ENCODE measurements at places on chromosomes 6 and 20.

- no peak for DNase-seq
These were observed 87.1 kb downstream of the IBTK start for GRCh38 chr6:82160255-82160990.

- peak; percentile 37 for DNase-seq
These were observed 278.4 kb downstream of the LRFN2 start for GRCh38 chr6:40308533-40309306.

- no peak for DNase-seq
These were observed 99.3 kb upstream of the CHD6 start for GRCh38 chr20:41717483-41717882.

GRCh38 chr20:11511821-11512220 is 405.9 kb upstream of the BTBD3 start:
- no peak for DNase-seq

- DNase-seq = no peak
These were observed 240.9 kb upstream of the BTBD3 start for GRCh38 chr20:11676630-11677287.

DNA sequence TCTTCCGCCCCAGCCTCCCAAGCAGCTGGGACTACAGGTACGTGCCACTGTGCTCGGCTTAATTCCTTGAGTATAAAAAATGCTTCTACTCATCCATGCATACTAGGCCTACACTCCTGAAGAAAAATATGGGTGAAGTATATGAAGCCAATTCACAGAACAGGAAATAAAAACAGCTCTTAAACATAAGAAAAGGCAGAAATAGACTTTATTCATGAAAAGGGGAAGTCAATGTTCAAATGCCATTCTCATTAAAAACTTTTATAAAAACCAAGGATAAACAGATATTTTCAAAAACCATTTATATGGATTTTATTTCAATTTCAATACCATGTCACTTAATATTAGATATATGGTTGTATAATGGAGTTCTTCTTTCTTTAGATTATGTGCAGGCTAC is 18.3 kb downstream of the SERPINB9 start:
- DNase-seq = no peak
